ENCODE measurements at places on chromosomes 11 and 22.

GRCh38 chr11:124405581-124405980, 6.8 kb upstream of the OR8B3 start:
- DNase-seq: no peak

GRCh38 chr11:60945295-60945667, 6.7 kb downstream of the SLC15A3 start:
- DNase-seq: no peak

- DNase-seq: no peak
Measured at GRCh38 chr11:67054346-67054835, 2.3 kb upstream of the RHOD start.

- no peak for DNase-seq
Measured at GRCh38 chr11:134275188-134275533, 1.0 kb upstream of the GLB1L3 start.

GRCh38 chr11:116421529-116422185, 351.1 kb downstream of the BUD13 start:
- no peak for DNase-seq

GRCh38 chr11:96246718-96247552, 96.1 kb downstream of the MAML2 start:
- DNase-seq: no peak

GRCh38 chr11:17506942-17507341, 30.3 kb upstream of the ABCC8 start:
- DNase-seq: no peak

DNA sequence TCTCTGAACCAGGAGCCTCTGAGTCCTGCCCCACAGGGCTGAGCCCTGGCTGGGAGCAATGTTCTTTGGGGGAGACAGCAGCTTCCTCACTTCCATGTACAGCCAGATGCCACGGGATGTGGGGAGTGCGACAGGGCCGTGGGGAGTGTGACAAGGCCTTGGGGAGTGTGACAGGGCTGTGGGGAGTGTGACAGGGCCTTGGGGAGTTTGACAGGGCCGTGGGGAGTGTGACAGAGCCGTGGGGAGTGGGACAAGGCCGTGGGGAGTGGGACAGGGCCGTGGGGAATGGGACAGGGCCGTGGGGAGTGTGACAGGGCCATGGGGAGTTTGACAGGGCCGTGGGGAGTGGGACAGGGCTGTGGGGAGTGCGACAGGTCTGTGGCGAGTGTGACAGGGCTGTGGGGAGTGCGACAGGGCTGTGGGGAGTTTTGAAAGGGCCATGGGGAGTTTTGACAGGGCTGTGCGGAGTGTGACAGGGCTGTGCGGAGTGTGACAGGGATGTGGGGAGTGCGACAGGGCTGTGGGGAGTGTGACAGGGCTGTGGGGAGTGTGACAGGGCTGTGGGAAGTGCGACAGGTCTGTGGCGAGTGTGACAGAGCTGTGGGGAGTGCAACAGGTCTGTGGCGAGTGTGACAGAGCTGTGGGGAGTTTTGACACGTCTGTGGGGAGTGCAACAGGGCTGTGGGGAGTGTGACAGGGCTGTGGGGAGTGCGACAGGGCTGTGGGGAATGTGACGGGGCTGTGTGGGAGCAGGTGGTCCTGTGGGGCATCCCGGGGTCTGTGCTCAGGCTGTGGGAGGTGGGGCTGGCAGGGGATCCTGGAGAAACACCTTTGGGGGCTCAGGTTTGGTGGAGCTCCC, 6.6 kb upstream of the KRTAP5-6 start:
- DNase-seq: no peak

DNA sequence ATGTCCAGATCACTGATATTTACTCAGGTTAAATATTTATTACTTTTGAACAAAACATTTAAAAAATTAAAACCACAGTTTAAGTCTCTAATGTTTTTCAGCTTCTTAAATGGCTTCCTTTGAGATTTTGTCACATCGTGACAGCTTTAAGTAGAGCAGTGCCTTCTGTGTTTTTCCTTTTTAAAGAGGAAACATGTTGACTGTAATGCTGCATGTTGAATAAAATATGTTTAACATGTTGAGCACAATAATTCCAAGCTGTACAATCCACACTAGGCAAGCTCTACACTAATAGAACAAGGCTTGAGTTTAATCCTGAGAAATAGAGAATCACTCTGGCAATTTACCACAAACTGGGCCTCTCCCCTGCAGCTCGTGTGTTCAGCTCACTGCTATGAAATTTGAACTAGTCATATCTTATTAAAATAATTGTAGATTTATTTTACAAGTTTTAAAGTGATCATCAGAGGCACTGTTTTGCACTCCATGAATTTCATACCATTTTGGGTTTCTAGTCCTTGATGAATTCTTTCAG, 368.3 kb downstream of the SOX6 start:
- DNase-seq: no peak
